ENCODE measurements at places on chromosomes 4 and X.

- DNase-seq: peak; percentile 92
These were observed 84.1 kb downstream of the TMEM164 start for GRCh38 chrX:110086916-110087484.

GRCh38 chr4:85761803-85762528 lies 287.0 kb downstream of the ARHGAP24 start:
- no peak for DNase-seq

GRCh38 chrX:148836741-148837140 lies 336.3 kb downstream of the AFF2 start:
- no peak for DNase-seq

GRCh38 chr4:144906181-144906925 lies 191.6 kb downstream of the ANAPC10 start:
- no peak for DNase-seq

DNA sequence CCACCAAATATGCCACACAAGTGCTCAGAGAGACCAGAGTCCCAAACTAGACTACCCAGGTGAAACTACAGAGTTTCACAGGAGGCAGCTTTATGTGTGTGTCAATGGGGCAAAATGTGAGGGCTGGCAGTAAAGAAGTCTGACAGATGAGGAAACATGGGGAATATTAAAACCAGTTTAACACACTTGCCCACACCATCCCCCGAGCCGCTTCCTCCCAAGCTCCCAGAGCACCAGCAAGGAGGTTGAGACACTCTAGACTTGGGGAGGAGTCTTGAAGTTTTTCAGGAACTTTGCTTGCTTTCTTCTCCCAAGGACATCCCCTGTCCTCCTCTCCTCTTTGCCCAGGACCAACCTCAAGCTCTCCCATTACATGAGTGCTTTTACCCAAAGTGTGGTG lies 94.7 kb upstream of the SPRY1 start:
- DNase-seq: no peak

DNA sequence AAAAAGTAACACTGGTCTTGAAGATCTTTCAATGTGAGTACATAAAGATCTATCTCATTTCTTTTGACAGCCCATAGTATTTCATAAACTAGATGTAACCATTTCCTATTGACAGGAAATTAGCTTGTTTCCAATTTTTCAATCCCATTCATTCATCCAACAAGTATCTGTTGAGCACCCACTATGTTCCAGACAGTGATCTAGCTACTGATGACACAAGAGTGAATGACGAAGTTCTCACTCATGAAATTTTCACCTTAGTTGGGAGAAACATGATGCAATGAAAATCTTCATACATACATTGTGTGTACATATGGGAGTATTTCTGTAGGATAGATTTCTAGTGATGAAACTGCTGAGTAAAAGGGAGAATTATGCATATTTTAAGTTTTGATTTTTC lies 1.7 kb downstream of the CD38 start:
- no peak for DNase-seq

GRCh38 chr4:38413524-38414341 lies 250.3 kb upstream of the KLF3 start:
- no peak for DNase-seq

GRCh38 chr4:168655182-168655581 lies 158.3 kb downstream of the PALLD start:
- DNase-seq: no peak

GRCh38 chrX:13223868-13224567 lies 95.8 kb downstream of the ATXN3L start:
- DNase-seq: peak; percentile 89

GRCh38 chr4:95426455-95426854 lies 122.3 kb downstream of the UNC5C start:
- no peak for DNase-seq

DNA sequence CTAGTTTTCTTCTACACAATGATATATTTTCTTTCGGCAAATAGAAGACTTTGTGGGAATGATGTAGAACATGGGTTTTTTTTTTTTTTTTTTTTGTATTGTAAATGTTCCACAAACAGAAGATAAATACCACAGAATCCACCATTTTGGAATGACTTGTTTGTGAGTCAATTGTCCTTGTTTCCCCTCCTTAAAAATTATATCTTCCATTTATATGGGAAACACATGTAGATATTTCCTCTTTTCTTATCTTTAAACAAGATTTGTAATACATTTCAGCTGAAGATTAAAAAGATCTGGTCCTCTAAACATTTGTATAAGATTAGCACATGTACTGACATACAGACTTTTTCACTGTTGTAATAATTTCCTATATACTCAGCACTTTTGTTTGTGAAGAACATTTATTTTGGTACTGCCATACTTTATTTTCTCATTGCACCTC lies 304.6 kb downstream of the SPRY1 start:
- no peak for DNase-seq

DNA sequence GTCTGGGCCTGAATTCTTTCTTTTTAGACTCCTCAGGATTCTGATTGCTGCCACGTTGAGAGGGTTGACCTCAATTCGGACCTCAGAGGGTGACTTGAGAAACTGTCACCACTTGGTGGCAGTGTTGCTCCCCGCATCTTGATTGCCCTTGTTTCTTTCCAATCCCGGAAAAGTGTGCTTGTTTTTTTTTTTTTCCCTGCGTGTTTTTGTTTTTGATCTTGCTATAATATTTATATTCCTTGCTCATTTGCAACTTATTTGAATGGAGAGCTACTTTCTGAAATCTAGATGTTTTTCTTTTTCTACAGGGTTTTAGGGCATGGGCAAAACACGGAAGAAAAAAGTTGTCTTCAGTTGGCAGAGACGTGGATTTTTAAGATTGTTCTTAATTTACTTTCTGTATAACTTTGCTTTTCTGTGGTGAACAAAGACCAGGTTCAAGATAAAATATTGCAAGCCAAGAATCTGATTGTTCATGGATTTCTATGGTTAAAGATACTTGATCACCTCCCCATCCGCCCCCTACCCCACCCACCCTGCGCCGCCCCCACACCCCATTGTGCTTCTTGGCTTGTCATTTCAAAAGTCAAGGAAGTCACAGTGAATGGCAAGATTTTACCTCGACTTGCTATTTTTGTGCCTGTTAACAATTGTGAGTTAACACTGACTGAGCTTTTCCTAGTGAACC lies 102.0 kb downstream of the PTTG2 start:
- DNase-seq: peak; percentile 34

DNA sequence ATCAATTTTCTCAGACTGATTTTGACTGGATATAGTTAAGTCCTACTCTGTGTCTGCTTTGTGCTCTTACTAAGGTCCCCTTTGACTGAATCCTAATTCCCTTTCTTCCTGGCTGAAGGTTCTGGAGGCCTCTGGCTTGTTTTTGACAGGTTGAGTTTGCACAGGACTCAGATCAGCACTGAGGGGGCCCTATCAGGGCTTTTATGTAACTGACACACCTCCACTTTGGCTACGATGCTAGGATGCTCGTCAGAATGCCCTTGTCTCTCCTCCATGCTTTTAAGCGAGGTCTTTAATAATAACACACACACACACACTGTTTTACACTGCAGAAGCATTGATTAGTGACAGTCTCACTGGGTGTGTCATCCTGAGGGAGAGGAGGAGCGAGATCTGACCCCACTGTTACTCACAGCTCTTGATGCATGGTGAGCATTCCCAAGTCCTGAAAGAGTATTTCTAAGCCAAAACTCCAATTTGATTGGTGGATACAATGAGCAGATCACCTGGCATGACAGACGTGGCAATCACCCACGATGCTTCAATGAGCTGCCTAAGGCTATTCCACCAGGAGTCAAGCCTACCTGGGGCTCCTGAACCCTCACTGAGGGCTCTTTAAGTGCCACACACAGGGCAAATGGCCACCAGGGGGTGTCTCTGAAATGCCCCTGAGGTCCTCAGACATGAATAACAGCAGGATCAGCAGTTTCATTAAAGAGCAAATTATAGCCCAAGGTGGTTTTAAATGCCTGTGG lies 130.4 kb upstream of the CPEB2 start:
- no peak for DNase-seq

DNA sequence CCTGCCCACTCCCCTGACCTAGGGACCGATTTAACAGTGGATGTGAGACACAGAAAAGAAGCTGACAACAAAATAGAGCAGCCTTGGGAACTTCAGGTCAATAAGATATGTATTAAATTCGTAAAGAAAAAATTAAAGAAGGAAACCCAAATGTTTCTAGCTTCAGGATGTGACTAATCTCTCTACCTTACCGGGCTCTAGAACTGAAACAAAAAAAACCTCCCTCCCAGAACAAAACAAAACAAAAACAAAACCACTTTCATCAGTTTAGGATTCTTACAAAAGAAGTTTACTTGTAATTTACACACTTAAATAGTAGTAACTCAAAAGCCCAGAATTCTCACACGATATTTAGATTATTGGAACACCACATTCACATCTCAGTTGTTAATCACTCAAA lies 185.8 kb upstream of the RPS6KA3 start:
- DNase-seq: no peak

- DNase-seq: peak; percentile 12
These were observed 598.7 kb upstream of the TECRL start for GRCh38 chr4:65007841-65008439.

GRCh38 chr4:153765894-153766293 lies 6.1 kb upstream of the RNF175 start:
- no peak for DNase-seq

- no peak for DNase-seq
These were observed 562 bp downstream of the AKAP17A start for GRCh38 chrX:1591863-1592469.

GRCh38 chrX:78011846-78012245 lies 42.4 kb upstream of the PGAM4 start:
- no peak for DNase-seq

DNA sequence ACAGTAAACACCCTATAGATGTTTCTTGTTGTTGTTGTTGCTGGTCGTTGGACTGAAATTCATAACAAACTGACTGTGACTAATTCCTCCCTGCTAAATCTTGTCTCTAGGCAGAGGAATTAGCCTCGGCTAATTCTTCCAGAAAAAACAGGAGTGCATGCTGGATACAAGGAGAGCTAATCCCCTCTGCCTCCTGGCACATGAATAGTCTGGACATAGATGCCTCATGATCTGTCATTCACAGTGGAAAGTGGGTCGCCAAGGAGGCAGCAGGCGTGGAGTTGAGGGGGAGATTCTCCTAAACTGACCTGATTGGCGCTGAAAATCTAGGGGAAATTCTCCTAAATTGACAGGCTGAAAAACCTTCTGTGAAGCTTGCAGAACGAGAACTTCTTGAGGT lies 220.1 kb downstream of the DCTD start:
- no peak for DNase-seq

DNA sequence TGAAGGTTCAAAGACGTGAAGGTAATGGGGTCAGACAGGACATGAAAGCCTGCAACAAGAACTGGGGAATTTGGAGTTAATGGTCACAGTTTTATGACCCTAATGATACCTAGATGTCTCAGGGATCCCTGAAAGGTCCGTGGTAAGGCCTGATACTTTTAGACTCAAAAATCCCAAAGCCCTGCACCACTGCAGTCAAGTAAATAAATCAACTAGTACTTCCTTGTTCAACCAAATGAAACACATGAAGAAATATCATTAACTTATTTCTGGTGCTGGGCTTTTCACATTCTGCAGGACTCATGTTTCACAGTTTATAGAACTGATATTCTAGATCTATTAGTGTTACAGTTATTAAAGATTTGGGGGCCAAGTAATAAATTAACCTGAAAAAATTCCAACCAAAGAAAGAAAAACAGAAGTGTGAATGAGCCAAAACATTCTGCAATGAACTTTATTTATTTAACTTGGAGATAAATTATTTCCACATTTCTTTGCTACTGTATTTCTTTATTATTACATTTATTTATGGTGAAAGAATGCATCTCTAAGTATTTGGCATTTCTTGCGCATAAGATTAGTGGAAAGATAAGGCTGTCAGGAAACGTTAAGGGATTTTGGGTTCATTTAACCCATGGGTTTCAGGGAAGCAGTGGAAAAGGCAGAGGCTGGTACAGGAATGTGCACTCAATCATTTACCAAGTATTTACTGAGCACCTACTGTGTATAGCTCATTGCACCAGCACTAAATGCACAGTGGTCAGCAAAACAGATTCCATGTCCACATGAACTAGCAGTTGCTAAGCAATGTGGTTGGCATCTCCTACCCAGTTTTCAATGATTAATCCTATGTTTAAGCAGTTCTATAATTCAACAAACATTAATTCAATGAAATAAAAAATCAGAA lies 8.7 kb downstream of the WDFY3 start:
- DNase-seq: peak; percentile 86

GRCh38 chr4:4836044-4836443 lies 23.4 kb upstream of the MSX1 start:
- DNase-seq: no peak

- DNase-seq: no peak
These were observed 118.5 kb upstream of the OTUD4 start for GRCh38 chr4:145298885-145299284.

GRCh38 chrX:64204701-64205440 lies 637 bp downstream of the AMER1 start:
- DNase-seq: no peak

DNA sequence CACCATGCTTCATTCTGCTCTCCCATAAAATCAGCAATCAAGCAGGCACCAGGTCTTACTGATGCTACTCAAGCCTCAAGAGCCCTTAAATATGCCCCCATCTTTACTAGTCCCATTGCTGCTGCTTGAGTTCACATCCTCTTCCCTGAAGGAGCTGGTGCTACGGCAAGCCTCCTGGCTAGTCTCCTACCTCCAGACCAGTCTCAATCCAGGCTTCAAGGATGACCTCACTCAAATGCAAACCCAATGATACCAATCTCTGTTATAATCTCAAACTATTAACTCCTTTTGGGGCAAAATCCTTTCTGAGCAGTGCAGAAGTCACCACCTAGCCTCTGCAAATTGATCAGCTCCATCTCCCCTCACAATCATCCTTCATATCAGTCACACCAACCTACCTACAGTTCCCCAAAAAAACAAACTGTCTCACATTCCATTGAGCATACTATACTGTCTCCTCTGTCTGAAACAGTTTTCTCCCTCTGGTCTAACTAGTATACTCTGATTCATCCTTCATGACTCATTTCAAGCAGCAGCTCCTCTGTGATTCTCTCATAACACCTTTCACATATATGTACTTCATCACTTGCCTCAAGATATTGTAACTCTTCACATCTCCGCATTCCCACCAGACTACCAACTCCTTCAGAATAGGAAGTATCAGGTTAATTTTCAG lies 30.0 kb downstream of the PAPSS1 start:
- DNase-seq: peak; percentile 74

DNA sequence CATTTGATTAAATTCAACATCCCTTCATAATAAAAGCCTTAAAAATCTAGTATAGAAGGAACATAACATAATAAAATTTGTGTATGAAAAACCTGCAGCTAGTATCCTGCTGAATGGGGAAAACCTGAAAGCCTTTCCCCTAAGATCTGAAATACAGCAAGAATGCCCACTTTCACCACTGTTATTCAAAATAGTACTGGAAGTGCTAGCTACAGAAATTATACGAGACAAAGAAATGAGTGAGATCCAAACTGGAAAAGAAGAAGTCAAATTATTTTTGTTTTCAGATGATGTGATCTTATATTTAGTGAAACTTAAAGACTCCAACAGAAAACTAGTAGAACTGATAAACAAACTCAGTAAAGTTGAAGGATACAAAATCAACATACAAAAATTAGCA lies 152.9 kb downstream of the RTL3 start:
- no peak for DNase-seq

GRCh38 chrX:45852884-45853283 lies 652.2 kb upstream of the DIPK2B start:
- peak; percentile 21 for DNase-seq
